ENCODE measurements at places on chromosomes 1 and 21.

- DNase-seq: no peak
Observed at GRCh38 chr1:85407746-85408377, 57.1 kb downstream of the DDAH1 start.

GRCh38 chr1:24805534-24806301 is 60.5 kb downstream of the CLIC4 start:
- DNase-seq: no peak

DNA sequence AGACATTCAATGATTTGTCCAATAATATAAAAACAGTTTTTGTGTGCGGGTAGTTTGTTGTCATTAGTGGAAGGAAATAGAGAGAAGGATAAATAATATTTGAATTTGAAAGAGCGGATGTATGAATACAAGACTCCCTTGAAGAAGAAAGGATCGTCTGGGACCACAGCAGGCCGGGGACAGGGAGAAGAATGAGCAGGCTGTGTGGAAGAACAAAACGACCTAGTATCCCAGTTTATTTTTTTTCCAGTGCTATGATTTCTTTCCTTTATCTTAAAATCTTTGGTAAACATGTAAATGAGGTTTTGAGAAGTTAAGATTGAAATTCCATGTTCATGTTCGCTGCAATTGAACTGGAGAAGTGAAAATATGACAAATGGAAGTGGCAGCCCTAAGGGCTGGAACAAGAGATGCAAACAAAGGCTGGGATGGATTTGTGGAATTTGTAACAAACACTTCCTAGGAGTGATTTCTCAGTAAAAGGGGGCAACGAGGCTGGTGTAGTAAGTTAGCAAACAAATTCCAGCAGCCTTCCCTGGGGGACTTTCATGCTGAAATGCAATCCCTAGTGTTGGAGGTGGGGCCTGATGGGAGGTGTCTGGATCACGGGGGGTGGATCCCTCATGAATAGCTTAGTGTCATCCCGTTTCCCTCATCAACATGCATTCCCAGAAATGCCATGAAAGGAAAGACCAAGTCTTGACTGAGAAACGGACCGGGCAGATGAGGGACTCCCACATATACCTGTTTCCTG is 10.2 kb upstream of the IFI16 start:
- DNase-seq: no peak

DNA sequence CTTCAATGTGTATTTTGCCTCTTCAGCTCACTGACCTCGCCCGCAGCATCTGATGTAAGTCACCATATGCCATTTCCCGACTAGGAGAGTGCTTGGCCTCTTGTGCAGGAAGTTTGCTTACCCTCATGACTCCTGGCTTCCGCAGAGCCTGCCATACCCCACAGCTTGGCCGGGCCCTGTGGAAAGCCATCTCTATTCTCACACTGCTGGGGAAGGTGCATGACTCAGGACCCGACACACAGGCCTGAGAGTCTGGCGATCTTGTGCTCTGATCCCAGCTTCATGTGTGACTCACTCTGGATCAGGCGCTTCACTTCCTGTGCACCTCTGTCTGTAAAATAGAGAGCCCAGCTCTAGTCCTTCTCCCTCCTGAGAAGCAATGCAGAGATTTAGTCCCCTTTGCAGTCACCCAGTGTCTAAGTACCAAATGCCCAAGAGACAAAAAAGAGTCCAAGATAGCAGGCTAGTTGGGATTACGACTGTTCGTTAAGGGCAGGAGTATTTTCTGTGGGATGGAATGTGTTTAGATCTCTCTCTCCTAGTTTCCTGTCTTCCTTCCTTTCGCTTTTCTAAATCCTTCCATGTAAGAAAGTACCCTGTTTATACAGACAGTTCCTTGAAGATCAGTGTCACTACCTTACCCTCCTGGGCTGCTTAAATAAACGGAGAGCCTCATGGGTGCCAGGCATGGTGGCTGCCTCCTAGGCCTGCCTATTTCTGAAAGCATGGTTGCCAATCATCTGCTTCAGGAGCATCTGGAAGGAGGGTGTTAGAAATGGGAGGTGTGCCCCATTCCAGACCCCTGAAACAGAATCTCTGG is 62.8 kb upstream of the KIF26B start:
- DNase-seq: no peak

DNA sequence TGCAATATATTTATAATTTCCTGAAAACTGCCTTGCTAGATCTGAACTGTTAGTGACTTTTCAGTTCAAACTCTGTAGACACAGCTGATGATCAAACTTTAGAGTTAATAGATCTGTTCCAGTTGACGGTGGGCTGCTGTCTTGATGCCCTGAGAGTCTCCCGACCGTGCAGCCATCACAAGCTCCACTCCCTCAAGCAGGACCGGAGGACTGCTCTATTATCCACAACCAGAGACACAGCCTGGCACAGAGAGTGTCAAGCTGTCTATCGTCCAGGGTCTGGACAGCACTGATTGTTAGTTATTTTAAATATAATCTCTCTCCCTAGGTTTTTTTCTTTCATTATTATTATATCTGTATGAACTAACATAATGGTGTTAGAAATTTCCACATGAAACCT is 8.0 kb downstream of the CHODL start:
- no peak for DNase-seq

DNA sequence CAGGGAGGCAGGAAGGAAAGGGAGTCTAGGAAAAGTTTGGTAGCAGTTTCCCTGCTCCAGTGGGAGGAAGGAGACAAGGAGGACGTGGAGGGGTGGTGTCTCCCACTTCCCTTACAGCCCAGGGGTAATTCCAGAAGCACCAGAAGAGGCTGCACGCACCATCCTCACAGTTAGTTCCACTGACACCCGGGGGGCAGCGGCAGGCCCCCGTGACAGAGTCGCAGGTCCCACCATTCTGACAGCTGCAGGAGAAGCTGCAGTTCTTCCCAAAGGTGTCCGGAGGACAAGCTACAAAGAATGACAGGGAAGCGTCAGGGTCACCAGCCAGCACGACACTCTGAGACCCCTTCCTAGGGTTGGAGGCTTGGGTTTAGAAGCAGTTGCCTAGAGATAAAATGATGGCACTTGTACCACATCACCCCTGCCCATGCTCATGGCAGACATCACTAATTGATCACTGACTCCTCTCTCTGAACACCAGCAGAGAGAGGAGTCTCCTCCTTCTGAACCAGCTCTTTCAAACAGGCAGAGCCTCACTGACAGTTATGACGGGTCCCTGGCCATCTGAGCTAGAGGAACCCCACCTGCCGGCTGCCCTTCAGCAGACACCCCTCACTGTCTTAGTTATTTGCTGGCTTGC is 53.3 kb downstream of the ARHGEF16 start:
- no peak for DNase-seq

DNA sequence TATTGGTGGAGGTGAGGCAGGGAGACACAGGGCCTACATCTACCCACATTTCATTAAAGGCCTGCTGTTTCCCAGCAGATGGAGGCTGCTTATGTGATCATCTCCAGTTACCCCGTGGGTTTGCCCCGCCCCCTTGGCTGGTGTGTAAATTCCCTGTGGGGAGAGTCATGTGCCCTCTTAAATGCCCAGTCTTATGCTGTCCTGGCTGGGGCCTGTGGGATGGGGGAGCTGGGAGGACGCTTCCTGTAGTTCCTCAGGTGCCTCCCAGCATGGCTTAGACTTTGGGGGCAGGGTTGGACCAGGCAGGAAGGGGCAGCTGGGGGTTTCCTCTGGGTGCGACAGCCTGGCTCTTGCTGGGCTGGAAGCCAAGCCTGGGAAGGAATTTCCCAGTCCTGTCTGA is 15.5 kb upstream of the CITED4 start:
- DNase-seq: no peak

DNA sequence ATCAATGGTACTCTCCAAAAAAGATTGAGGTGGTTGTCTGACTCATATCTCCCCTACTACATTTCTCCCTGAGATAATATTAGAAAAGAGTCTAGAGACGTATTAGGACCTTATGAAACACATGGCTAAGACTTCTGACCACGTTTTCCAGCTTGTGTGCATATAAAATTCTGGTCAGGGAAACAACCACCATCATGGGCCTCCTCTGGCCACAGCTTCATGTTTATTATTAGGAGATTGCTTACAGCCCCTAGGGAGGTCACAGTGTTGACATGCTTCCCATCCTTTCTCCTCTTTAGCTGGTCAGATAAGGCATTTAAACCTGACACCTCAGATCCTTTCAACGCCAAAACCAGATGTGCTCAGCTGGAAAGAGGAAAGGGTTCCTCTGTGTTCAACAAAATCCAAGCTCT is 620.2 kb downstream of the PLPP3 start:
- no peak for DNase-seq

DNA sequence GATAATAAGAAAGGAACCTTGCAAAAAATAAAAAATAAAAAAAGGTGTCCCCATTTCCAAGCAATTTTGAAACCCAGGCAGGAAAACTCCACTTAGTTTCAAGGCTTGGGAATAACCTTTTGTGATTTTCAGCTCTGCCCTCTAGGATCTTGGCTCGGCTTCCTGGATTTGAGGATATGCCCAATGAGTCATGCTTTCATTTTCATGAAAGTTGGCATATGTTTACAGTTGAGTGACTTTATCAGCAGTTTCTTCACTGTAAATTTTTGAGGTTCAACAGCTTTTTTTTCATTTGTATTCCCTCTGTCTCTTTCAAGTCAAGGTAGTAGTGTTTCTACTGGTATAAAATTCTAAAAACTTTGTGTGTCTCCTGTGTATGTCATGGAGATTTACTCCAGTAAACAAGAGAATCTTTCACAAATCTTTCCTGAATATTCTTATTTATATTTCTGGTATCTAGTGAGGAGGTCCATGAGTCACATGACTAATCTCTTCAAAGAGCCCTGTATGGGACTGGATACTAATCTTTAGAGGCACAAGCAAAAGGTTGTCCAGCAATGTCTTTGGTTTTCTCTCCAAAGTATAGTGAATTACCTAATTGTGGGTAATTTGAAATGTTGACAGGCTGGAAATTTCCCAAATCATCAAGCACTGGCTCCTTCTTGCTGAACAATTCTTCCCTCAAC is 335.3 kb downstream of the BRINP2 start:
- DNase-seq: no peak

DNA sequence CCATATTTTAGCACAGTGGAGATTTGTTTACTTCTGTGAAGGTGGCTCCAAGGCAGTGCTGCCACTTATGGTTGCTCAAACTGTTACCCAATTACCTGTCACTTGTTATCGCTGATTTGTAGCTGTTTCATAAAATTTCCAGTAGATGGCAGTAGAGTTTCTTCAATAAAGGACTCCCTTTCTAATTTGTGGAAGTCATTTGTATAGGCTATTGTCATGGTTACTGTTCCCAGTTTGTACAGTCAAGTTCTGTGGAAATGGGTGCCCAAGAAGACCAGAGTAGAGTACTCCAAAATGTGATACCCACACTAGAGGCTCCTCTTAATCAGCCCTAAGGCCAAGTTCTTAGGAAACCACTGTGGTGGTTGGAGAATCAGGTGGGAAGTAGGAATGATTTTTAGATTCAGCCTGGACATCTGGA is 186.1 kb downstream of the CLEC20A start:
- no peak for DNase-seq

- DNase-seq: no peak
Observed at GRCh38 chr1:65505547-65506300, 85.3 kb downstream of the LEPR start.

DNA sequence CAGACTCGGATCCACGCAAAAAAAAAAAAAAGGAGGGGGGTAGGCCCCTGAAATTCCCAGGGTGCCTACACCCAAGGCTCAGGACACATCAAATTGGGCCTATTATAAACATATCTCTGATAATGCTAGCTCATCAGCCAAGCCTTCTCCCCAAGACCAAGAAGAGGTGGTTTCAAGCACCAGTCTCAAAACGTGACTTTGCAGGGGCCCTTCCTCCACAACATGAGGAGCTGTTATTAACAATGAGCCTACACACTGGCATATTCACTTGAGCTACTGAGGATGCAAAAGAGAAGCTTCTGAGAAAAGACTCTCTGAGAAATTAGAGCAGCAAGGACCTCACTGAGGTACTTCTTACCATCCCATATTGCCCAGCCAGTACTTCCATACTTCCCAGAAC is 32.7 kb downstream of the ERI3 start:
- DNase-seq: no peak

DNA sequence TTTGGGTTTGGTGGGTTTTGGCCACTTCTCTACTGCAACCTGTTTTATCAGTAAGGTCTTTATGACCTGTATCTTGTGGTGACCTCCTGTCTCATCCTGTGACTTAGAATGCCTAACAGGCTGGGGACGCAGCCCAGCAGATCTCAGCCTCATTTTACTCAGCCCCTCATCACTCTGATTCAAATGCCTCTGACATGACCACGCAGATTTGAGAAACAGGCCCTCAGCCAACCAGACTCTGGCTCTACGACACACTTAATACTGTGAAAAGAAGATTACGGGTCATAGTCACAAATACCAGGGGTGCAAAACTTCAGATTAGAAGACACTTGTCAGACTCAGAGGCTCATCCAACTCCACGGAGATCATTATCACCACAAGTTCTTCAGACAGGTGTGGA is 28.3 kb upstream of the KIF26B start:
- no peak for DNase-seq

- no peak for DNase-seq
Observed at GRCh38 chr1:95118067-95118499, 928 bp downstream of the TLCD4 start.

GRCh38 chr1:236024641-236025040 is 40.2 kb downstream of the NID1 start:
- no peak for DNase-seq

DNA sequence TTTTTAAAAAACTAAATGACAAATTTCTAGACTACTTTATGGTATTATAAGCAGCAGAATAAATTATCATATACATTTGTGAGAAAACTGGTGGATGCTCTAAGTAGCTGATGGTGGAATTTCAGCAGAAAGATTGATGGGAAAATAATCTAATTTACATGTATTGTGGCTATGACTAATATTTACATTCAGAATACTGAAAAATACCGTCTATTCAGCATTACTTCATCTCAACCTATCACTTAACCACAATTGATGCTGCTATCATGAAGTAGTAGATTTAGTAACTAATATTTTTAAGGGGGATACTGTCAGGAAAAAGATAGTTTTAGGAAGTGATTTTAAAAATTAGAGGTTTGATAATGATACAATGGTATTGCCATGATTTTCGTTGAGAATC is 137.9 kb downstream of the IFI44 start:
- no peak for DNase-seq

DNA sequence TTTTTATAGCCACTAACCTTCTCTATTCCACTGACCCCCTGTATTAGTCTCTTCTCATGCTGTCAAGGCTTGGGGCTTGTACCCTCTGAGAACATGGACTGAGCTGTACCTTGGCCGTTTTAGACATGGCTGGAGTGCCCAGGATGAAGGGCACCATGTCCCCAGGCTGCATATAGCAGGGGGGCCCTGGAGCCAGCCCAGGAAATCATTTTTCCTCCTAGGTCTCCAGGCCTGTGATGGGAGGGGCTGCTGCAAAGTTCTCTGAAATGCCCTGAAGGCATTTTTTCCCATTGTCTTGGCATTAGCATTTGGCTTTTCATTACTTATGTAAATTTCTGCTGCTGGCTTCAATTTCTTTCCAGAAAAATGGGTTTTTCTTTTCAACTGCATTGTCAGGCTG is 119.5 kb downstream of the NTMT2 start:
- no peak for DNase-seq

DNA sequence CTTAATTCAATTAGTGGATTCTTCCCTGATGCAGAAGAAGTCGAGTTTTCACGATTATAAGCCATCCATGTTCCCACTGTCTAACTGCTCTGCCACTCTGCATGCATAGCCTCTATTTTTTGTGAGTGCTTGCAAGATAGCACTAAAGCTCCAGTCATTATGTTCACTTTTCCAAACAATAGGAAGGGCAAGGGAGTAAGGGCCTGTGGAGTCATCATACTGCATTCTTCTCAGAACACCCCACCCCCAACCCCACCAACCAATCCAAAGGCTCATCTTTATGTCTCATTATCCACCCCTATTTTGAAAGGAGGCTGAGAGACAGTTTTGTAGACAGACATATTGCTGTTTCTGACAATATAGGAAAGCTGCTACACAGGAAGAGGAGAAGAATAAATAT is 471.7 kb upstream of the ADGRL2 start:
- no peak for DNase-seq
